Activated CD4-positive, CD25-positive, alpha-beta regulatory T cell treated with anti-CD3 and anti-CD28 coated beads, Interleukin-2, amount 50 U/mL, for 16 hours (primary cell): ENCODE measurements at places on chromosomes 3 and 15.

DNA sequence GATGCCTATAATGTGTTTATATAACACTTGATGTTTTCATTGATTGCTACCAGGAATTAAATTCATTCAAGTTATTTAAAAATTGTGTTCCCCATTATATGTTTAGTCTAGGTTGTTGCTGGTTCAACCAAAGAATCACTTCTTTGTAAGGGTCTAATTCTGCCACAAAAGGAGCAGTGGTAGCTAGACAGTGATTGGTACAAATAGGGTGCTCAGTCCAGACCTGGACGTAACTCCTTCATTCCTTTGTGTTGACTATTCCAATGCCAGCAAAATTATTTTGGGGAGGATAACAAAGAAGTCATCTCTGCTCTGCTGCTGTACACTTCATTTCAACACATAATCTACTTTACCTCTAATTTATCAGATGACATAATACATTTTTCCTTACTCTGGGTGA lies 1.2 kb downstream of the CHMP2B start:
- DNase-seq = no peak

- DNase-seq = no peak
Measured at GRCh38 chr15:57504599-57504940, 87.1 kb upstream of the MYZAP start.

GRCh38 chr3:111618945-111619344 lies 23.8 kb upstream of the ZBED2 start:
- no peak for DNase-seq

DNA sequence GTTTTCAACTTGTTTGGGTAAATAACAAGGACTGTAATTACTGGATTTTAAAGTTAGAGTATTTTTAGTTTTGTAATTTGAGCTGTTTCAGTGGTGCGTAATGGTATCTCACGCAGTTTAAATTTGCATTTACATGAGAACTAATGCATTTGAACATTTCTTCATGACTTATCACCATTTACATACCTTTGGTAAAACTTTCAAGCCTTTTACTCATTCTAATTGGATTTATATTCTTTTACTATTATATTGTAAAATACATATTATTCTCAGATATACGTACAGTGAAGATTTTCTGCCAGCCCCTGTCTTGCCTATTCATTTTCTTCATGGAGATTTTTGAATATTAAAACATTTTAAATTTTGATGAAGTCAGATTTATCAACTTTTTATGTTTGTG lies 703.8 kb downstream of the MECOM start:
- DNase-seq = no peak

- no peak for DNase-seq
Measured at GRCh38 chr3:48891606-48892005, 7.1 kb downstream of the SLC25A20 start.

- no peak for DNase-seq
Measured at GRCh38 chr3:169790219-169790618, 17.0 kb downstream of the MYNN start.

DNA sequence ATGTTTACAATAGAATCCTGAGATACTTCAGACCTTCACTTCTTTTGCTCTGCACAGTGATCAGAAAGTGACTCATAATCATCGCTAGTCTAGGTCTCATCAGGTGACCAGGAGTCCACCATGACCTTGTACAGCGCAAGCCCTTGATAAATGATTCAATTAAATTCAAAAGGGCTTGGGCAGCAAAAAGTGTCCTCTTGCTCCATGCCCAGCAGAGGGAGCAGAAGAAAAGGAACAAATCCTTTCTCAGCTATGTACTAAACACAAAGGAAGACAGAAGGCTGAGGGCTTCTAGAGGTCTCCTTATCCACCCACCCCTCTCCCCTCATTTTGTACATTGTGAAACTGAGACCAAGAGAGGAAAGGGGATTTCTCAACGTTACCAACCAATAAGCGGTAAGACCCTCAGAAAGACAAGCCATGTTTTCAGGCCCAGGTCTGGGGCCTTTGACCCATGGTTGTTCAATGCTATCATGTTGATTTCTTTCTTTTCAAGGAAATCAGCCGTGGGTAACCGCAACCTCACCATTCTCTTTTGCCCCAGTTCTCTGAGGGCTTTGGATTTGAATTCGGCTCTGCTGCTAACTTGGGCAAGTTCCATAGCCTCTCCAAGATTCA lies 74.8 kb downstream of the AQP9 start:
- no peak for DNase-seq

GRCh38 chr15:78977091-78977571 lies 32.3 kb upstream of the CTSH start:
- no peak for DNase-seq

DNA sequence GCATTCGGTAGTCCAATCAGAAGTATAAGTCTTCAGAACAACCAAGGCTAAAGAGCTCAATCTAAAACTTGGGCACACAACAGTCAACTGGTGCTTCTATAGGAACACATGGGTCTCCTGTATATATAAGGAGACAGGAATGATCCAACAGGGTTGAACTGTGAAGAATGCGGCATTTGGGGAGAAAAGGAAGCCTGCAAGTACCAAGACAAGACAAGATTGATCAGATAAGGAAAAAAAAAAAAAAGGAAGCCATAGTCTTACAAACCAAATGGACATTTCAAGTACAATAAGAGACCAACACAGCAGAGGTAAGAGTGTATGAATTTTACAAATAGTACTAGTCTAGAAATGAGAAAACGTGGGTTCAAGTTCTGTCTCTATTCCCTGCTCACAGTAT lies 6.5 kb downstream of the CPEB1 start:
- no peak for DNase-seq

DNA sequence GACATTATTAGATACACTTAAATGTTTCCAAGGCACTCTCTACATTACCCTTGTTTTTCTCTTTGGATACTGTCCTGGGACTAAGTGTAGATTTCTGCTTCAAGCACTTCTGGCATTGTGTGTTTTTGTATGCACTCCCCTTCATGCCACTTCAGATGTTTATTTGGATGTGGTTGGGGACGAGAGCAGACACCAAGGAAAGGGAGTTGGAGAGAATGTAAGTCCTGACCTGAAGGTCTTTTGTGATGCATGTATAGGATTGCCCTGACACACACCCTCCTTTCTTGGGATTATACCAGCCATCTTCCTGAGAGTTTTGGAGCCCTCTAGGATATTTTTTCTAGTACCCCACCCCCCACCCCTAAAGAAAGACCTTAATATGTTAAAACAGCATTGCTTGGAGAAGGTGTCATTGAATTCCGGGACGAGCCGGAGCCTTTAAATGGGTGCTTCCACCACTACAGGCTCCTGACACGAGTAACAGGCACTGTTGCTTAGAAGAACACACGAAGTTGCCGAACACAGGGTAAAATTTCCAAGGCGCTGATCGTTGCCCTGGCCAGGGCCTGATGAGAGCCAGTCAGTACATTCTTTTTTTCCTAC lies 22.7 kb downstream of the PSMD6 start:
- no peak for DNase-seq

DNA sequence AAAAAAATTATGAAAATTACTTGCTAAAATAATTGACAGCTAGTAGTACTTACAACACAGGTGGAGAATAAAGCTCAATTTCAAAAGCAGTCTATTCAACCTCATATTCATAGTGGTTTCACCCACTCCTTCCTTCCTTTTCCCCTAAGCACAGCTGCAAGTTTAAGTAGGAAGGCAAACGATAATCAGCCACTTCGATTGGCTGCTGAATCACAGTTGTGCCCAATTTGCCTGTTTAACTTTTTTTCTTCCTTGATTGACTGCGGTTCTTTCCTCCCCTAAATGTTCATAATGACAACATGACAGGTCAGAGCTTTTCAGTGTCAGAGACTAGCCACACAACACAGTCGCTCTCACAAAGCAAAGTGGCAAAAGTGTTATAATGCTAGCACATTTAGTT lies 468.0 kb upstream of the GBE1 start:
- no peak for DNase-seq

GRCh38 chr3:50230104-50230793 lies 5.8 kb upstream of the GNAI2 start:
- DNase-seq = no peak

DNA sequence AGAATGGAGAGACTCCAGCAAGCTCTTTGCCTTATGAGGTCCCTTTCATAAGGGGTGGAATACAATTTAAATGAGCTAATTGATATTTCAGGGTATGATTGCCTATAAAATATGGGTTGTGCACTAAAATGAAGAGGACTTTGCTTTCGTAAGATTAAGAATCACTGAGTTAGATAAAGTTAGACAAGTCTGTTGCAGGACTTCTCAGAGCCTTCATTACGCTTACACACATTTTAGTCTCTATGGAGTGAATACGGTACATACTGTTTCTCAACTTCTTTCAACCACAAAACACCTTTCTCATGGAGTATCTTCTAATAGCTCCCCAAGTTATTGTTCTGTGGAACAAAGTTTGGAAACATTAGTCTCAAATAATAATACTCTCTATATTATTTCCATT lies 17.8 kb upstream of the MYRIP start:
- DNase-seq = no peak

DNA sequence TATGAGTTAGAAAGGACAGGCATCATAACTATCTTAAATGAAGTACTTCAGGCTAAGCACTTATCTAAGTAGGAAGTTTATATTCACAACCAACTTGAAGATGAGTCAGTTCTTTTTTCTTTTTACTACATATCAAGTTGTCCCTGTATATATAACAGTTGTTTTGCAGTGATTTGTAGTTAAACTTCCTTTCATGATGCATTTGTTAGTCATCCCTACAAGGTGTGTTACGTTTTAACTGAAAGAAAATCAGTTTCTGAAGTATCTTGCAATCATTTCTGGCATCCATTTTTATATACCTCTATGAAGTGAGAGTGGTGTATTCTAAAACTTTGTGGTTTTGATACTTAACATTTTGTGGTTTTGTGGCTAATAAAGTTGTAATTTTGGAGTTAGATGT lies 46.1 kb downstream of the ZFAND6 start:
- DNase-seq = no peak

DNA sequence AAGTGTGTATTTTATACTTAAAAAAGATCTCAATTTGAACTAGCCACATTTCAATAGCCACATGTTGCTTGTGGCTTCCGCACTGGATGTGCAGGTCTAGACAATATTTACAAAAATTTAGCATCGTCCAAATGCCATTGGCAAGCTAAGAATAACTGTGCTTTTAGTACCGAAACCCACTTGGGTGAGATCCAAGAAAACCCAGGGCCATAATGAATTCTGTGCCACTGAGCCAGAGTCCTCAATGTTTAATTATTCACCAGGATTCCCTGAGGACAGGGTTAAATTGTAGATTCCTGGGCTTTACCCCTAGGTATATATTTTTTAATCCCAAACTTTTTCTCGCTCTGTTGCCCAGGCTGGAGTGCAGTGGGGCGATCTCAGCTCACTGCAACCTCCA lies 22.9 kb upstream of the PTPRG start:
- no peak for DNase-seq

DNA sequence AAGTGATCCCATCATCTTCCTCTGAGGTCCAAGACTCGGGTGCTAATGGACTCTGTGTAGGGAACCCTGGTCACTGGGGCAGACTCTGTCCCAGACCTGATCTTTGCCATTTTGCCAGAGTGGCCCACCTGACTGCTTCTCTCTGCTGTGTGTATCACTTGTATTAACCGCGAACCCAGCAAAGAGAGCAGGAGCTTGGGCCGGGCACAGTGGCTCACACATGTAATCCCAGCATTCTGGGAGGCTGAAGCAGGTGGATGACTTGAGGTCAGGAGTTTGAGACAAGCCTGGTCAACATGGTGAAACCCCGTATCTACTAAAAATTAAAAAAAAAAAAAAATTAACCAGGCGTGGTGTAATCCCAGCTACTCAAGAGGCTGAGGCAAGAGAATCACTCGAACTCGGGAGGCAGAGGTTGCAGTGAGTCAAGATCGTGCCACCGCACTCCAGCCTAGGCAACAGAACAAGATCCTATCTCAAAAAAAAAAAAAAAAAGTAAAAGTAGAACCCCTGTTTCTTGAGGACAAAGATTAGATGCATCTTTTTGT lies 32.9 kb upstream of the CYP11A1 start:
- DNase-seq = no peak

DNA sequence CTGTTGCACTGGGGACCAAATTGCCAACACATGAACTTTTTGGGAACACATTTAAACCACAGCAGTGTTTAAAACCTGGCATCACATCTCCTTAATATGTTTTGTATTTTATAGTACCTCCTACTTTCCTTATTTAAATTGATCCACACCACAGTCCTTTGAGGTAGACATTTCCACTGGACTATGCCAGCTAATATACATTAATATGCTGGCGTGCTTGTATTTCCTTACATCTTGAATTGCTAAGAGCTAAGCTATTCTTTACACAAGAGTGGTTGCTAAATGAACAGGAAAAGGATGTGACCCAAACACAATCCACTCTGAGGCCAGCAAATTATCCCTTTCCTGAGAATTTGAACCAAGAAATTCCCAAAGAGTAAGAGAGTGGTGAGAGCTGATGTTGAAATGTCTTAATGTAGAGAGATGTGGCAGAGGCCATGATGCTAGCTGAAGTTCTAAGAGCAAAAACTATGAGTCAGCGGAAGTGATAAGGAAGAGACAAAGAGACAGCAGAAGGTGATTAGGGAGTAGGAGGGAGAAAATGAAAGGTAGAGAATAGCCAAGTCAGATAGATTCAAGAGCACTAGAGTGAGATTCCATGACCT lies 131.2 kb downstream of the CD47 start:
- no peak for DNase-seq

GRCh38 chr3:31275038-31275572 lies 257.6 kb upstream of the STT3B start:
- no peak for DNase-seq

- no peak for DNase-seq
Measured at GRCh38 chr3:98182196-98182595, 15.7 kb downstream of the OR5H15 start.

GRCh38 chr15:50192926-50193620 lies 11.1 kb downstream of the SLC27A2 start:
- no peak for DNase-seq

- DNase-seq = no peak
Measured at GRCh38 chr3:65401359-65402305, 637.1 kb downstream of the MAGI1 start.

DNA sequence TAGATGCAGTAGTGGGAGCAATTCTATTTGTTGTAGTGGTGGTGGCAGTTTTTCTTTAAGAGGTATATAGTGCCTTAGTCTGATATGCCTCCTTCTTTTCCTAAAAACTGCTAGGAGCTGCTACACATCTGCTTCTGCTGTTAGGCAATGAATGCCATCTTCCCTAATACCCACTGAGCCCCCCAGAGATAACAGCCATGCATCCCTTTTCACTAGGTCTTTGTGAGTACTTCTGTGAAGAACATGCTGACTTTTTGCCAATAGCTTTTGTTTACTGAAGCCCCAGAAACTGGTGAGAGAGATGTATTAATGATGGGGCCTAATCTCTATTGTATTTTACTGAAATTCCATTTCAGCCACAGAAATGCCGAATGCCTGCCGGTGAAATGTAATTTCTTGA lies 92.6 kb upstream of the CHL1 start:
- DNase-seq = no peak
